ENCODE measurements at places on chromosomes 6 and 20. TPM values are rescaled to one million over a fixed set of nuclear protein-coding genes. Genes with fewer than 3 reads are reported as not detected.

The TTLL9 gene
- total RNA-seq: 0.32 TPM

GRCh38 chr6:121694389-121694788, 258.9 kb downstream of the GJA1 start:
- DNase-seq: no peak

The OR12D1 gene
- not detected for total RNA-seq

- DNase-seq: no peak
Measured at GRCh38 chr6:142404751-142405150, 102.9 kb downstream of the ADGRG6 start.

- no peak for DNase-seq
Measured at GRCh38 chr20:7980332-7981046, 39.1 kb downstream of the TMX4 start.

GRCh38 chr6:7721649-7722048, 4.2 kb upstream of the BMP6 start:
- DNase-seq: no peak

GRCh38 chr6:8589941-8590729, 154.8 kb upstream of the SLC35B3 start:
- DNase-seq: no peak

GRCh38 chr6:30463651-30464618, 25.4 kb upstream of the HLA-E start:
- no peak for DNase-seq

- no peak for DNase-seq
Measured at GRCh38 chr6:135796643-135797305, 54.7 kb upstream of the PDE7B start.

DNA sequence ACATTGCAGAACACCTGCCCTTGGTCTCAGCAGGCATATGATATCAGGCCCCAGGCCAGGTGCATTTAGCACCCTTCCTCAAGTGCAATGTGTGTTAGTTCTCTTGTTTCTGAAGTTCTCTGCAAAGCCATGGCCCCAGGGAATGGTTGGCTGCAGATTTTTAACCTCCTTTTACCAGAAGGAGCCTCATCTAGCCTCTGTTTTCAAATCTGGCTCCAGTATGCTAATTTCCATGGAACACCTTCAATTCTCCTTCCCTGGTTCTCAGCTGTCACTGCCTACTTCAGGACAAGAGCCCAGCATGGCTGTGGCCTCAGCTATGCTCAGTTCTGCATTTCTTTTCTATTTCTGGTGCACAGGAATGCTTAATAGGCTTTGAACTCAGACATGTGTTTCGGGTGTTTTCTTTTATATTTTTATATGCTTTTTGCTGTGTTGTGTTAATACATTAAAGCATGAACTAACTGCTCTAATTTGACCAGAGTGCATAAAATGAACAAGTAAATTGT, 51.6 kb upstream of the OGFRL1 start:
- no peak for DNase-seq

The ZNF165 gene
- not detected for total RNA-seq

GRCh38 chr20:57759724-57760123, 49.9 kb upstream of the PMEPA1 start:
- no peak for DNase-seq

DNA sequence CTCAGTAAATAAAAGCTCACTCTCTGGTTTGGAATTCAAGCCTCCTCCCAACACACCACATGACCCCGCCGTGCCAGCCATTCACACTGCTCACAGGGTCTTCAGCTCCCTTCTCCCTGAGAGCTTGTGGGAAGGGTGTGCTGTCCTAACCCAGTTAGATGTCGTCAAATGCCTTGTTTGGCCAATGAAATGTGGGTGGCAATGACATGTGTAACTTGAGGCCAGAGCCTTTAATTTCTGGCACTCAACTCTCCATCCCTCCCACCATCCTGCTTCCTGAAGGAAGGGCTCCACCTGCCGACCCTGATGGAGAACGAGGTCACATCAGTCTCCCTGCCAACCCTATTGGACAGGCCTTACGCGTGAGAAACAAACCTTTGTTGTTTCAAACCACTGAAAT, 224.5 kb upstream of the AGPAT4 start:
- no peak for DNase-seq

The KIAA0408 gene
- total RNA-seq: 15.3 TPM

- DNase-seq: no peak
Measured at GRCh38 chr6:148425443-148425842, 82.8 kb downstream of the SASH1 start.

The CITED2 gene
- total RNA-seq: 114 TPM

The CALHM4 gene
- total RNA-seq: not detected

- no peak for DNase-seq
Measured at GRCh38 chr6:113903666-113904330, 46.7 kb downstream of the MARCKS start.

The RALGAPB gene
- total RNA-seq: 27.1 TPM

DNA sequence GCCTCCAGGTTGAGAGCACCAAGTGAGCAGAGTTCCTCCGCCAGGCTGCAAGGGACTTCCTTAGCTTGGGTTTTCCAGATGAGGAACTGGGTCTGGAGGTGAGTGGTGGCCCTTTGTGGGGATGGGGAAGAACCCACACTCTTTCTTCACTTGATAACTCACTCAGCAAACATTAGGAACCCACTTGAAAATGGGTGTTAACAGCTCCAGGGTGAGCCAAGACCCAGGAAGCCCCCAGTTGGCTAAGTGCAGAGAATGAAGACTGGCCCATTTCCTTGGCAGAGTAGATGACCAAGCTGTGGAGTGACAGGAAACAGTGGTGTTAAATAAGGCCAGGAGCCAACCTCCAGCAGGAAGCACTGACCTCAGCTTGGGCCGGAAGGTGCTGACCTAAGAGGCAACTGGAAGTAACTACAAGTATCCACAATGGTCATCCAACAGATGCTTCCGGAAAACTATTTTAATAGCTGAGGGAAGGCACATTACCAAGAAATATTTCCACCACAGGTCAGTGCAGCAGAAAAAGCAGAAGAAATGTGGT, 22.7 kb downstream of the MRPL14 start:
- DNase-seq: no peak

DNA sequence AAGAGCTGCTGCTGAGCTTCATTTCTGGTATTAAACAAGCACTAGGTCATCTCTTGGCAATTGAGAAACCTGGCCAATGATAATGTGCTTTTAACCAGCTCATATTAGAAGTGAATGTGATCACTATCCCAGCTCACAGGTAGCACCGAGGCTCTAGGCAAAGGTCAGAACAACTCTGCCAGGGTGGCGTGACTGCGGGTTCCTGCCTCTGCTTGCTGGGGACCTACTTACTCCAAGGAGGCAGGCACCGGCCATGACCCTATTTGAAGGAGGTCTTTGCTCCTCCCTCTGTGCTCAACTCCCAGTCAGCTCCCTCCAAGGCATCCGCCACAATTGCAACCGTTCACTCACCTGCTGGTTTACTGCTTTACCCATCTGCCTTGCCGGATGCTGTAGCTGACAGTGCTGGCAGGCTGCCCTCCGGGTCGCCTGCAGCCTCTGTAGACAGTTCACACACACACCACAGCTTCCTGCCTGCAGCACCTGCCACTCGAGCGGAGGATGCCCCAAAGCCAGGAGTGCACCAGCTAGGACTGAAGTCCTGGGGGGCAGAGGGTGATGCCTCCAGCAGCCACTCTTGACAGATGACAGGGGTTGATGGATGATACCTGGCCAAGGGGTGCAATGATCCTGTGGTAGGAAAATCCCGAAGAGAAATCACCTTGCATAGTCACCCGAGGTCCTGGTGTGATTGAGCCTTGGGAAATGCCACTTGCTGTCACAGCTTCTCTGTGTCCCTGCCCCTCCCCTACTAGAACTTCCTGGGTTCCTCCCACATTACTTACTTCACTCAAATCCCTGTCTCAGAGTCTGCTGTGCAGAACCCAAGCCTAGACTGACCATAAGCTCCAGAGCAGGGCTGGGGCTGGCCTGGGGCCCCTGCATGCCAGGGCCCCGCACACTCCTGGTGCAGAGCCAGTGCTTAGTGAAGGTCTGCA, 8.8 kb upstream of the VSX1 start:
- DNase-seq: no peak

The SLC22A2 gene
- total RNA-seq: not detected

DNA sequence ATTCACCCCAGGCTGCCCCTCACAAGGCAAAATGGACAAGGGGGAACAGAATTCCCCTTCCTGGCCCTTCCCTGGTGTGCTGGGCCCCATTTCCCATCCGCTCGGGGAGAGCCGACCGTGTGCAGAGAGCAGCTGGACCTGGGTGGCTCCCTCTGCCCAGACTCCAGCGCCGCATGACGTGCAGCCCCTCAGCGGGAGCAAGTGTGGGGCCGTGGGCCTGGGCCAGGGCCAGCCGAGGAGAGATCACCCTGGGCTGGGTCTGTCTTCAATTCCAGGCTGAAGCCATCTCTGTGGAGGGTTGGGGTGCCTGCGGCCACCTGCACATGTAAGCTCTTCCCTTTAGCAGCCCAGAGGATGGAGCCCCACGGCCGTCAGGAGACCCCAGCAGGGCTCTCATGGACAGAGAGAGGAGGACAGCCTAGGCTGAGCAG, 241.8 kb downstream of the TTLL2 start:
- DNase-seq: peak; percentile 5

- DNase-seq: no peak
Measured at GRCh38 chr6:164015088-164015484, 600.6 kb downstream of the QKI start.

The PACRG gene
- 1.3 TPM for total RNA-seq

- DNase-seq: no peak
Measured at GRCh38 chr6:15395087-15395486, 149.2 kb downstream of the JARID2 start.

DNA sequence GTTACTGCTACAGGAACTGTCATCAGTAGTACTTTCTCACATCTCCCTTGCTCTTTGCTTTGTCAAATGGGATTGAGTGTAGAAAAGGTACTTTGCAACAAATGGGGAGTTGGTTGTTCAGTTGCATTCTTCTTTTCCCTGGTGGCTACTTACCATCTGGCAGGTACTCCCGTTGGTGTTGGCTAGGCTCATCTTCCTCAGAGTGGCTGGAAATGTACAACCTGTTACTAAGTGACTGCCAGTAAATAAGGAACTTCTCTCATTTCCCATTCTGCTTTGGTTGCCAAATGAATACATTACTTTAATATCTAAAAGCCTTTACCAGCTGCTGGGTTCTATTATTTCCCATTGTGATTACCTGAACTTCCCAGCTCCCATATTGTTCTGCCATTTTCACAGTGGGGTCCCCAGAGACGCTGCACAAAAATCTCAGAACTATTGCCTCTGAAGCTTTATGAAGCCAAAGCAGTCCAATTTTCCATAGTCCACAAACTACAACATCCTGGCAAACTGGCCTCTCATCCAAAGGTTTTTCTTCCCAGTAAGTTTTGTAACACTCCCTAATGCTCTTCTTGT, 229.7 kb upstream of the HTR1E start:
- no peak for DNase-seq

DNA sequence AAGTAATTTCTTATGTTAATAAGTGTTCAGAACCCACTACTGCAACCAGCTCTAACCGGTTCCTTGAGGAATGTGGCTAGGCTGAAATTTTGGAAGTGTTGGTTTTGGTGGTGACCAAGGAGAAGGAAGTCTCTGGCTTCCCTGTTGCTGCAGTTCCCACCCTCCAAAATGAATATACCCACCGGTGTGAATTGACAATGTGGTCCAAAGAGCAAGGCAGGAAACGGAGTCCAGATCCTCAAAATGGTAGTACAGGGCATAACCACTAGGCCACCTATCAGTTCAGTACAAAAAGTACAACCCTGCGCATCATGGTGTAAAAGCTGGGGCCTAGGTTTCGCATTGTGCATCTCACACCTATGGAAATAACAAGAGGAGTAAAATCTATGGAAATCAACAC, 2.8 kb downstream of the ADNP start:
- no peak for DNase-seq
